ENCODE measurements at places on chromosomes 12 and 14.

- DNase-seq: no peak
Observed at GRCh38 chr12:6795088-6795487, 5.8 kb downstream of the CD4 start.

DNA sequence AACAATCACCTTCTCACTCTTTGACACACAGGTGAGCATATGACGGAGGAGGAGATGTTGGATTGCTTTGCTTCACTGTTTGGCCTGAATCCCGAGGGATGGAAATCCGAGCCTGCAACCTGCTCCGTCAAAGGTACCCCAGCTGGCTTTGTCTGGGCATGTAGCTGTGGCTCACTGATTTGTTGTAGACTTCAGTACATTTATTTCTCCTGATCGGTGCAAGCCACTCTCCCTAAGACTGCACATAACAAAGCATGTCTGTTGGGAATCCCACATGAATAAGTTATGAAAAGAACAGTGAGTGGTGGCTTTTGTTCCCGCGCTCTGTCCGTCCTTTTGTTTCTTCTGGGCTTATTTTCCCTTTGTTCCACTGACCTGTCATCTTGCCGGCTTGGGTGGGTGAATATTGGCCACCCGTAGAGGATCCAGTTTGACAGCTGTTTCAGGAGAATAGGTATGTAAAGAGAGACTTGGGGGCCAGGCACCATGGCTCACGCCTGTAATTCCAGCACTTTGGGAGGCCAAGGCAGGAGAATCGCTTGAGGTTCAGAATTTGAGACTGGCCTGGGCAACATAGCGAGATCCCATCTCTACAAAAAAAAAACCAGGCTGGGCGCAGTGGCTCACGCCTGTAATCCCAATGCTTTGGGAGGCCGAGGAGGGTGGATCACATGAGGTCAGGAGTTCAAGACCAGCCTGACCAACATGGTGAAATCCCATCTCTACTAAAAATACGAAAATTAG, 20.0 kb upstream of the BCL7A start:
- DNase-seq: no peak

- DNase-seq: no peak
Observed at GRCh38 chr12:98154850-98155249, 360.5 kb upstream of the TMPO start.

DNA sequence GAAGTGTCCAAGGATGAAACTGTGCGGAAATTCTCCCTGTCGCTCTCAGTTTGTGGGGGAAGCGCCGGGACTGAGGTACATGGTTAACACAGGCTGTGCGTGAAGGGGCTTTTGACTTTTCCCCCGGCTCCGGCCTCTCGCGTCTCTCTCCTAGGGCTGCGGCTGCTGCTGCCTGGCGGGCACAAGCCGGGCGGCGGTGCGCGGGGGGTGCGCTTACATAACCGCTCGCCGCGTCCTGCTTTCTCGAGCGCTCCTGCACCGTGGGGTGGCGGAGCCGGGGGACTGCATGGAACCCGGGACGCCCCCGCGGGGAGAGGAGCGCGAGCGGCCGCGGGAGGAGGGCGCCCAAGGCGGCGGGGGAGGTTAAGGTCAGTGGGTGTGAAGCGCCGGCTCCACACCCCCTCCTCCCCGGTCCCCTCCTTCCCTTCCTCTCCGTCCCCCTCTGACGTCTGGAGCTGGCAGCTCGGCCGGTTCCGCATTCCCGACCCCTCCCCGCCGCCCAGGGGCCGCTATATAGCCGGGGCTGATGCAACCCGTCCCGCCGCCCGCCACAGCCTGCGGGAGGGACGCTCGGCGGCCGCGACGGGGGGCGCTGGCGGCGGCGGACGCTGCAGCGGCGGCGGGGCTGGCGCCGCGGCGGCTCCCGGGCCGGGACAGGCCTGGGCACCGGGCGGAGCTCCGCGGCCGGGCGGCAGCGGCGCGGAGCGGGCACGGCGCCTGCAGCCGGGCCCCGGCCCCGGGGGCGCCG, at the start of gene JDP2:
Gene JDP2 (plus strand): TSS at position 541 of the 748 bp plus-strand sequence. CDS start 9,899 bp downstream, outside the sequence.
- DNase-seq: peak; percentile 64

DNA sequence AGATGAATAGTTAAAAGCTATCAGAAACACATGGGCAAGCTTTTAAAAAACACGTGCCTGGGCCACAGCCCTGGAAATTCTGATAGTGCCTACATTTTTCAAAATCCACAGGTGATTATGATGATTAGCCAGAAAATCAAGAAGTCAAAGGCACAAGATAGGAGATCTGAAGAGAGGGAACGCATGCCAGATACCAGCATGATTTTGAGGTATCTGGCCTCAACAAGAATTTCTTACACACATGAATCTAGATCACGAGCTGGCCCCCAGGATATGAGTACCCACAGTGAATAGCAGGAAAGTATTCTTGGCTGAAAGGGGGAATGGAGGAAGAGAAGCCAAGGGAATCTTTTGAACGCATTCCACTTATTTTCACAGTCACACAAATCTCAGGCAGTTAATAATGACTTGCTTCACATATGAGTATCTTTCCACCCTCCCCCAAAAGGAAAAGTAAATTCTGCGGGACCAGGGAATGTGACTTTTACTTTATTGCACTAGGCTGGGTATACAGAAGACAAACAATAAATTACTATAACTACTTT, 438.2 kb downstream of the BCAT1 start:
- DNase-seq: no peak

- no peak for DNase-seq
Observed at GRCh38 chr12:120223458-120224303, 22.8 kb upstream of the RPLP0 start.

DNA sequence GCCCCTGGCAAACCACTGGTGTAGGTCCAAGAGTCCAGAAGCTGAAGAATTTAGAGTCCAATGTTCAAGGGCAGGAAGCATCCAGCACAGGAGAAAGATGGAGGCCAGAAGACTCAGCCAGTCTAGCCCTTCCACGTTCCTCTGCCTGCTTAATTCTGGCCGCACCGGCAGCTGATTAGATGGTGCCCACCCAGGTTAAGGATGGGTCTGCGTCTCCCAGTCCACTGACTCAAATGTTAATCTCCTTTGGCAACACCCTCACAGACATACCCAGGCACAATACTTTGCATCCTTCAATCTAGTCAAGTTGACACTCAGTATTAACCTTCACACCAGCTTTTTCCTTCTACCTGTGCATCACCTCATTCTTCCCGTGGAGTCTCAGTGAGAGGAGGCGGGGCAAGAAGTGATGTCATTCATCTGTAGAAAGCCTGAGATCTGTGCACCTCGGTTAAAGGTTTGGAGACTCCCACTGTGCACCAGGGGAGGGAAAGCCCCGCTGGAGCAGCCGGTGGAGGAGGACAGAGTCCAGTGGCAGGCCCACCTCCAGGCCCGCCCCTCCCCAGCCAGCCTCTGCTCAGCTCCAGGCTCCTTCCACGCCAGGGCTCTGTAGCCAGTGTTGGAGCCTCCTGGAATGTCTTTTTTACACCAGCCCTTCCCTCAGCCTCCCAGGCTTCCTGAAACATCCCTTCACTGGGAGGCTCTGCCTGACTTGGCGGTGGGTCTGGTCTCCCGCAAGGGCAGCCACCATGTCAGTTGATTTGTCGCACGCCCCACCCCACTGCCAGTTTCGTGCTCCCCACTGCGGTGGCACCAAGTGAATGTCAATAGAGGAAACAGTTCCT, 80.1 kb upstream of the DYNC1H1 start:
- DNase-seq: no peak

GRCh38 chr14:30569216-30569902, 10.4 kb downstream of the G2E3 start:
- DNase-seq: no peak

DNA sequence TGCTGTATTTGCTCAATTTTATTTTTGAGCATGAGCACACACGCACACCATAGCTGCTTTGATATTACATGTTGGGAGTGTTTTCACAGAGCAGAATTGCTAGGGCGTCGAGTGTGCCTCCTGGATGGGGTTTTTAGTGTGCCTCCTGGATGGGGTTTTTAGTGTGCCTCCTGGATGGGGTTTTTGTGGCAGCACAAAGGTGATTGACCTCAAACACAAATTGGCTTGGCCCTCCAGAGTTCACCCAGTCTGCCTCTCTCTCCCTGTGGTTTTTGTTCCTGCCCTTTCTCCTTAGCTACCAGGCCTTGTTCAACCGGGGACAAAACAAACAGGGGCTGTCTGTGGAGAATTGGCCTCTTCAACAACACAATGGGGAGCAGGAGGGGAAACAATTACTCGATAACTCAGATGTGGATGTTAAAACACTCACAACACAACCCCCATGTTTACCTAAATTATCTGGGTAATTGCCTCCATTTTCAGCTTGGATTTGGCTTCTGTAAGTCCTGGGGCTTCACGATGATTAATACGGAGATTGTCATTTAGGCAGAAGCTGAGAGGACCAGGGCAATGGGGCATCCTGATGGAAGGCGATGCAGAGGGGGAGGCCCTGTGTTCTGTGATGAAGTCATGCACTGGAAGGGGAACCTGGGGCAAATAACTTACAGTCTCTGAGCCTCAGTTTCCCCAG, 26.9 kb downstream of the TBX3 start:
- DNase-seq: no peak

- DNase-seq: no peak
Observed at GRCh38 chr12:68012712-68013111, 23.5 kb downstream of the IFNG-AS1 start.

DNA sequence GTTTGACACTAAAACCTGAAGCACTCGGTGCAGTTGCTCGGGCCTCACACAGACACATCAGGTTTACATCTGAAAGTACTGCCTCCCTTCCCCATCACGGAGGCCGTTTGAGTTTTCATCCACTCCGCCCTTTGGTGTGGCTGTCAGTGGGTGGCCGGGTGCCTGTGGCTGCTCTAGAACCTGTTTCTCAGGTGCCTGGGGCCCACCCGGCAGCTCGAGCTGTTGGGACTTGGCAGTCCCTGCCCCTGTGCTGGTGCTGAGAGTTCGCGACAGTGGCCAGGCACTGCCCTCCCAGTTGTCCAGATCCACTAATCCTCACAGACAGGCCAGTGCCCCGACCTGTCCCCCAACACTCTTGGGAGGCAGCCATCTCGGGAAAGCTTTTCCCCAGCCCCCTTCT, 22.4 kb downstream of the XRCC3 start:
- no peak for DNase-seq

DNA sequence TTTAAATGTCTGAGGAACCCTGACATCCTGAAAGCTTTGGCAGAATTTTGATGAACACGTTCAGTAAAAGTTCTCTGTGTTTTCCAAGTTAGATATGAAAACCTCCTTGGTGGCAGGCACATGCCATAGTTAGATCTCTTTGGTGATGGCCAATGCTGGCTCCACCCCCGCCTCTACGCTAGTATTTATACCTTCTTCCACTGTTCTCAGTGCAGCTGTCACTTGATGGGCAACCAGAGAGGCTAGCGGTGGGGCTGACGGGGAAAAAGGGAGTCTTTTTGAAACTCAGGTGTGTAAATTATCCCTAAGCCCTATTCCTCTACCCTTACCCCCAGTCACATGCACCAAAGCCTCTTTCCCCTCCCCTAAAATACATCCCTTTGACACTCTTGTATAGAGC, 32.1 kb downstream of the PPP1R36 start:
- DNase-seq: no peak

All from A549 (cell line).